ENCODE measurements at places on chromosomes 3 and 15. TPM values are rescaled to one million over a fixed set of nuclear protein-coding genes. Genes with fewer than 3 reads are reported as not detected.
A peak's percentile ranks its signal among the peaks of the same experiment; 100 is the strongest.

DNA sequence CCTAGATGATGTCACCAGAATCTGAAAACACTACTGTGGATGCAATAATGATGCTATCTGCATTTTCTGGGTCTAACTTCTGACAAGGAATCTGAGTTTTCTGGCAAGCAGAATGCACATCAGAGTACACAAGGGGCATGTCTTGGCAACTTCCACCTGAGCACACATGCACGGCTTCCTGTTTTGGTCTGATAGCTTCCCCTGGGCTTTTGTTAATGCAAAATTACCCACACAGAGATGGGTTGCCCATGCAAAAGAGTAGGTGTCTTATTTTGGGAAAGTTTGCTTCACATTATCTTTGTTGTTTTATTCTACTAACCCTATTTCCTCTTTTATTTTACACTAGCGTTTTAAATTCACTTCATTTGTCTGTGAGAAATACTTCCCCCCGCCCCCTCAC, 74.2 kb upstream of the SATB1 start:
- no peak for DNase-seq

DNA sequence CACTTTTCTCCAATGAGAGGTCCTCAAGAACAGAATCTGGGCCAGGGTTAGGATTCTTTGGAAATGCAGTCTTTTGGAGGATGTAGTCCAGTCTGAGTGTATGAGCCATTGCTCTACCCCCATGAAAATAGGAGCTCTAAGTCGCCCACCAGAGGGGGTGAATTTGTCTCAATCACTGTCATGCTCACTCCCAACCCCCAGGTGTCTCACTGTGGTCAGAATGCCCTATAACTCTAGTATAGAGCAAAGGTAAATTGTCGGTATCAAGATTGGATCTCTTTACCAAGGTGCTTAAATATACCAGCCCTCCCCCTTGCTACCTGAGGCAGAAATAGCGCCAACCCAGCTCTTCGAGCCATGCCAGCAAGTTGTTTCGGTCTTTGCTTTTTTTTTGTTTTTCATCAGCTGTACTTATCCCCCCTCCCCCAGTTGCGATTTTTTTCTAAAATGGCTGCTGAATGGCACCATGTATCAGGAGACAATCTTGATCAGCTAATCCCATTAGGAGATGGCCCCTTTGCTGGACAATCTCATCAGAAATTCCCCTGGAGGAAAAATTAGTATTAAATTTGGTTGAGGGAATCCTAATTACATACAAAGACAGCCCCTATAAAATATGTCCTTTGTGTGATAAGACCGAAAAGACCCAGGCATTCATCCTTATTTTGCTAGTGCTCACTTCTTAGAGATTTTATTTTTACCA, 130.7 kb downstream of the EBLN2 start:
- no peak for DNase-seq

DNA sequence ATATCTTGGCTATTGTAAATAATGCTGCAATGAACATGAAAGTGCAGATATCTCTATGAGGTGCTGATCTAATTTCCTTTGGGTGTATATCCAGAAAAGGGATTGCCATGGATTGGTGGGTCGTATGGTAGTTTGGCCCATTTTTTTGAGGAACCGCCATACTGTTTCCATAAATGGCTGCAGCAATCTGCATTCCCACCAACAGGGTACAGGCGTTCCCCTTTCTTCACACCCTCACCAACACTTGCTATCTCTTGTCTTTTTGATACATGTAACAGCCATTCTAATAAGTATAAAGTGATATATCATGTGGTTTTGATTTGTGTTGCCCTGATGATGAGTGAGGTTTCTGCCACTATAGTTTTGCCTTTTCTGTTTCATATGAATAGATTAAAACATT, 146.7 kb downstream of the NR2F2 start:
- no peak for DNase-seq

DNA sequence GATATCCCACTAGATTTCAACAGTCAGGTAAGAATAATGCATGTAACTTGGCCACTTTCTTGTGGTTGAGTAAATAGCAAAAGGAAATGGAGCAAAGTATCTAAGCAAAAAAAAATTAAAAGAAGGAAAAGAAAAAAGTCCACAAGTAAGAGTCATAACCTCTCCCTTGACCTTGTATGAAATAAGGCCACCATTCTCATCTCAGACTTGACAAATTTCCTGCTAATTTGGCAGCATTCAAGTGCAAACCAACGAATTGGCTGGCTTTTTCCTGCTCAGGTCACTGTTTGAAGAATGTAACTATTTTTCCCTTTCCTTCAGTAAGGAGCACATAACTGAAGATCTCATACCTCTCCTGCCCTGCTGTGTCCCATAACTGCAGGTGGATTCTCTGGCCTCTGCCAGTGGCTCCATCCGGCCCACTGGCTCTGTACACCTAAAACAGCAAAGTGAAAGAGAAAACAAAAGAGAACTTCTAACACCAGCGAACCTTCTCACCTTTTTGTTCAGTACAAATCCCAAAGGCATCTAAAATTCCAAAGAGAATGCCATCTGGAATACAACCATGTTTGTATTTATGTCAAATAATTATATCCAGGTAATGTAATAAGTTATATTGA, 33.4 kb upstream of the RSL24D1 start:
- no peak for DNase-seq

DNA sequence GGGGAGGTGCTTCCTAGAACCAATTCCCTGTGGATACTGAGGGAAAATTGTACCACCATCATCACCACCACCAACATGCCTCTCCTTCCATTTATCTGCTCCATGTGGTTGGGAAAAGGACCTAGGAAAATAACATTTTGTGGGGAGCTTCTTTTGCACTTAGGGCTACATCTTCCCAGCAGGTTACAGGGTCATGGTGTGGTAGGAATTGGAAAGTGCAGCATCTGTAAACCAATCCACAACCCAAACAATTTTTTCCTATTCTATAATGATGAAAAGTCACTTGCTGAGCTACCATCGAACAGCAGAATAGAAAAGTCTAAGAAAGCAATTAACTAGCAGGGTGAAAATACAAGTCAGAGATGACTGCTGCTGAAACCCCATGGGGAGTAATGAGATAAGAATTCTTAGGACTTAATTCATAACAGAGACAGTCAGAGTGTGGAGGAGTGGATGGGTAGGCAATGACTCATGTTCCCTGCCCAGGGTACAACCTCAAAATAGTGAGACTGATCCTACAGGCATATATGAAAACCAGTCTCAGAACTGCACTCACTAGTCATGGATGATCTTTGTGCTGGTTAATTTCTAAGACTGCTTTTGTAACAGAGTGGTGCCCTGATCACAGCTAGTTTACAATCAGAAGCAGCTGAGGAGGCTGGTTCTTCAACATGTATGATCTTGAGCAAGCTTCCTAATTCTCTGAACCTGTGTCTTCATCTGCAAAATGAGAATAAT, 38.1 kb upstream of the LEKR1 start:
- DNase-seq, result no peak

DNA sequence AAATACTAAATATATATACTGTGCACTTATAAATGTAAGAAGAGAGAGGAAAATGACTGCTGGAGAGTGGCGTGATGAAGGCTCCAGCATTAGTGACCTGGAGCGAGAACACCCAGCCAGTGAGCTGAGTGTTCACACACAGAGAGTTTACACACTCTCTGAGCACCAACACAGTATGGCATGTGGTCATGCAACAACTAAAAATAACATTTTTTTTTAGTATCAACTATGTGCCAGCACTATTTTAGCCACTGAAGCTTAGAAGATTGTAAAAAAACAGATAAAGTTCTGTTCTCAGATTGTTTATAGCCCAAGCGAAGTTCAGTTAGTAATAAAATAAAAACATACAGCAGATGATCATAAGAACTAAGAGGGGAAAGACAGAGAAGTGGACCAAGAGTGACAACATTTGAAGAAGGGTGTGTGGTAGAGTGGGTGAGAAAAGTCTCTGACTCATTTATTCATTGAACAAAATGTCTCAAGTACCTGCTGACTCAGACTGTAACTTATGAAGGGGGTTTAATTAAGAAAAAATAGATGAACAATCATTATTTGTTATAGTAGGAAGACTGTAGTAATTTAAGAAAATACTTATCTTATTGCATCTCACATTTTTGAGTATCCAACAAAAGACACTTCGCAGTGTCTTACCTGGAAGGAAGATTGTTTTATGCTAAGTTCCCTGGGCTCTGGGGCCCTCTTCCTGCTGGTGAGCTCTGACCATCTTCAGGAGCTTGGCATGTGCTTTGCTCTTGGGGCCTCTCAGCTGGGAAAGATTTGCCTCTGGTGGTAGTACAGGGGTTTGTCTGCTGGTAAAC, 43.8 kb downstream of the GAP43 start:
- no peak for DNase-seq

DNA sequence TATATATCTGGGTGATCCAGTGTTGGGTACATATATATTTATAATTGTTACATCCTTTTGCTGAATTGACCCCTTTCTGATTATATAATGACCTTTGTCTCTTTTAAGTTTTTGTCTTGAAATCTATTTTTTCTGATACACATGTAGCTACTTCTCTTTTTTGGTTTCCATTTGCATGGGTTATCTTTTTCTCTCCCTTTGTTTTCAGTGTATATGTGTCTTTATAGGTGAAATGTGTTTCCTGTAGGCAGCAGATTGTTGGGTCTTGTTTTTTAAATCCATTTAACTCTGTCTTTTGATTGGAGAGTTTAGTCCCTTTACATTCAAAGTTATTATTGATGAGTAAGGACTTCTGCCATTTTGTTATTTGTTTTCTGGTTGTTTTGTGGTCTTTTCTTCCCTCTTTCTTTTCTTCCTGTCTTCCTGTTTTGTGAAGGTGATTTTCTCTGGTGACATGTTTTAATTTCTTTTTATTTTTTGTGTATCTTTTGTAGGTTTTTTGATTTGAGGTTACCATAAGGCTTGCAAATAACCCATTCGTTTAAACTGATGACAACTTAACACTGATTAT, 56.8 kb downstream of the STARD9 start:
- no peak for DNase-seq

GRCh38 chr3:153539263-153539662, 377.2 kb downstream of the RAP2B start:
- no peak for DNase-seq

- no peak for DNase-seq
These were observed 40.9 kb upstream of the RNU6-1 start for GRCh38 chr15:67880651-67881182.

DNA sequence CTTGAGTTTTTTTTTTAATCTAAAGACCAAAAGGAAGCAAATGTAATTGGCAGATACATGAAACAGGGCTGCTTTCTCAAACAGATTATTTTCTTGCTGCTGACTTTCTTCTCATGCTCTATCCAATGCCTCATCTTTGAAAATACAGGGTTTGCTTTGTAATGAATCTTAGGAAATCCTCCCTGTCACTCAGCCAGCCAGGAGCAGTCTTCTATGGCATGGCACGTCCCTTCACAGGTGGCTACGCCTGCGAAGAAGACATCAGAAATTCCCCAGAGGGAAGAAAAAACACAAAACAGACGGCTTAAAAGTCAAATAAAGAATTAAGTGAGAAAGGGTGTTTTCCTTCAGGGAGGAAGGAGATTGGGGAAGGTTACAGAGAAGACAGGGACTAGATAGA, 242.5 kb downstream of the IGSF11 start:
- DNase-seq, result no peak

DNA sequence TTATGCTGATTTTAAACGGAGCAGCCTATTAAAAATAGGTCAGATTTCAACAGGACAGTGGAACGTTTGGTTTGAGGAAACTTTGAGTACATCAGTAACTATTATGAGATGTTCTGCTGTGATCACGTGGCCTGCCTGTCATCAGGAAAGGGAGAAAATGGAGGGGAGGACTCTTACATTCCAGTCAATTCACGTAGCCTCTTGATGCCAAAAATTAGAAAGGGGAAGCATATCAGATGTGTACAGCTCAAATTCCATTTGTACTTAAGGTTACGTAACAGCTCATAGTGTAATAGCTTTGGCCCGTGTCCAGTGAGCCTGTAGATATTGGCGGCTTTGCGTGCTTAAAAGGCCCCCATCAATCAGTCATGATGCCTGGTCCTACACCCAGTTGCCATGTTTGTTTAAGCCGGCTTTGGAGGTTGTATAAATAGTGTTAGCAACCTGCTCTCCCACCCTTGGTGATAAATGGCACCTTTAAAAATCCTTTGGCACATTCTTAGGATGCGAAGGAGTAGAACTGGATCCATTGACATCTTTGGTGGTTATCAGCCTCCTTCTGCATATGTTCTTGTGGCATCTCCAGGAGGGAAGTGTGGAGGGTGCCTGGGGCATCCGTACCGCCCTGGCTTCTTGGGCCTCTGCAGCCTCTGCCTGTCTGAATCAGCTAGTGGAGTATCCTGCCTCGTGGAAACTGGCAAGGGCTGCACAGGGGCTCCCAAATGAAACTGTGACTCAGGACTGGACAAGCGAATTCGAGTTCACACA, 163.9 kb downstream of the THSD4 start:
- peak; percentile 82 for DNase-seq

DNA sequence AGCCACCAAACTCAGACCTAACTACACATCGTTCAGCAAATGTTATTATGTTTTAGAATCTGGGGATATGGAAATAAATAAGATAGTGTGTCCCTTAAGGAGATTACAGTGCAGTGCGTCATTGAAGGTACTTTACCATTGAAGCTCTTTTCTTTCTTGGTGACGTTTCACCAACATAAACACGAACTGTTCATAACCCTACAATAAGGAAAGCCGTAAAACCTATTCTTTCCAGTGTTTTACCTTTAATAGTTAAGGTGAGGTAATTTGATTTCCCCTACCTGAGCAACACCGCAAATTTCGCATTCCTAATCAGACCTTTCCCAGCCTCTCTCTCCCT, 826 bp downstream of the CCDC66 start:
- DNase-seq, result no peak

GRCh38 chr15:67691450-67691849, 133.9 kb upstream of the SKOR1 start:
- no peak for DNase-seq

The RTP4 gene
- polyA plus RNA-seq, result 7.6 TPM

The TMCO5A gene
- polyA plus RNA-seq, result not detected

The ZBED2 gene
- not detected for polyA plus RNA-seq

The FANCD2OS gene
- not detected for polyA plus RNA-seq

The DAZL gene
- polyA plus RNA-seq, result not detected

The ZPLD1 gene
- polyA plus RNA-seq, result not detected

The ANKUB1 gene
- not detected for polyA plus RNA-seq

The NUSAP1 gene
- polyA plus RNA-seq, result 32.6 TPM

The CLEC3B gene
- polyA plus RNA-seq, result 4.1 TPM

The CPLX3 gene
- polyA plus RNA-seq, result not detected

The PAQR5 gene
- polyA plus RNA-seq, result 1.7 TPM

The TEX55 gene
- not detected for polyA plus RNA-seq

The ZNF501 gene
- 0.89 TPM for polyA plus RNA-seq

The LRRC31 gene
- polyA plus RNA-seq, result 9.5 TPM
